ENCODE measurements at places on chromosomes 16 and 17.

DNA sequence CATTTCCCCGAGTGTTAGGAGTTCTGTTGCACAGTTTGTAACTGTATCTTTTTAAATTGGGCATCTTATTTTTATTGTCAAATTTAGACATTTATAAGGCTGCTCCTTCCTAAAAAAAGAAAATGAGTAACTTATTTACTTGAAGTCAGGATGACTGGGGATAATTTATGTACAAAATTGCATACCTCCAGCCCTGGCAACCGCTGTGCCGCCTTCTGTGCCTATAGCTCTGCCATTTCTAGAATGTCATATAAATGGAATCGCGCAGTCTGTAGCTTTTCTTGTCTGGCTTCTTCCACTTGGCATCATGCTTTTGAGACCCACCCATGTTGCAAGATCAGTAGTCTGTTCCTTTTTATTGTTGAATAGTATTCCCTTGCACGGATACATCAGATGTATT lies 29.0 kb upstream of the GAA start:
- no peak for DNase-seq

GRCh38 chr17:7894866-7895265 lies 6.3 kb downstream of the CHD3 start:
- DNase-seq: no peak

GRCh38 chr17:11637796-11638195 lies 39.5 kb downstream of the DNAH9 start:
- no peak for DNase-seq

DNA sequence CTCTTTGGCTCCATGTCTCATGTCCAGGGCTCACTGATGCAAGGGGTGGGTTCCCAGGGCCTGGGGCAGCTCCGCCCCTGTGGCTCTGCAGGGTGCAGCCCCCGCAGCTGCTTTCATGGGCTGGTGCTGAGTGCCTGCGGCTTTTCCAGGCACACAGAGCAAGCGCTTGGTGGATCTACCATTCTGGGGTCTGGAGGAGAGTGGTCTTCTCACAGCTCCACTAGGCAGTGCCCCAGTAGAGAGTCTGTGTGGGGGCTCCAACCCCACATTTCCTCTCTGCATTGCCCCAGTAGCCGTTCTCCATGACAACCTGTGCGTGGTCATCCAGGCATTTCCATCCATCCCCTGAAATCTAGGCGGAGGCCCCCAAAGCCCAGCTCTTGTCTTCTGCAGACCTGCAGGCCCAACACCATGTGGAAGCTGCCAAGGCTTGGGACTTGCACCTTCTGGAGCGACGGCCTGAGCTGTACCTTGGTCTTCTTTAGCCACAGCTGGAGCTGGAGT lies 5.2 kb downstream of the IL32 start:
- no peak for DNase-seq

- DNase-seq: no peak
These were observed 347.1 kb upstream of the CA10 start for GRCh38 chr17:52505601-52506000.

- no peak for DNase-seq
These were observed 458 bp downstream of the GFOD2 start for GRCh38 chr16:67718668-67719047.

DNA sequence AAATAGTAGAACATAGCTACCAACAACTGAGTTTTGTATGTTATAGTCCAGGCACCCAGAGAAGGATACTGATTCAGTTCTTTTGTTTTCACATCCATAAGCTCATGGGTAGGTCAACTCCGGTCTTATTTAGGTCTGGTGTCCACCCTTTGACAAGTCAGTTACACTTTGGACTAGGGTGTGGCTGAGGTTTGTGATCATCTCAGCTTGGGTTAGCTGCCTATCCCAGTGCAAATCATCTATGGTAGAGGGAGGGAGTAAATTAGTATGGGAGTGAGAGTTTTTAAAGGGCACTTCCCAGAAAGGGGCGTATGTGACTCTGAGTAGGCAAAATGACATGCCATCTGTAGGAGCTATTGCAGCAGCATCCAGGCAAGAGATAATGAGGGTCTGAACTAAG lies 66.1 kb downstream of the TANC2 start:
- no peak for DNase-seq

GRCh38 chr16:80940069-80940856 lies 66.4 kb downstream of the CMC2 start:
- DNase-seq: no peak

All from HEK293T (cell line).